Glutamatergic neuron (in vitro differentiated cells): ENCODE measurements at places on chromosomes 2 and 18.
A peak's percentile ranks its signal among the peaks of the same experiment; 100 is the strongest.

GRCh38 chr2:8196316-8196715 lies 485.5 kb upstream of the ID2 start:
- no peak for DNase-seq

GRCh38 chr2:37830636-37831035 lies 94.5 kb upstream of the RMDN2 start:
- no peak for DNase-seq

GRCh38 chr2:172248785-172249187 lies 146.1 kb upstream of the DLX2 start:
- no peak for DNase-seq

DNA sequence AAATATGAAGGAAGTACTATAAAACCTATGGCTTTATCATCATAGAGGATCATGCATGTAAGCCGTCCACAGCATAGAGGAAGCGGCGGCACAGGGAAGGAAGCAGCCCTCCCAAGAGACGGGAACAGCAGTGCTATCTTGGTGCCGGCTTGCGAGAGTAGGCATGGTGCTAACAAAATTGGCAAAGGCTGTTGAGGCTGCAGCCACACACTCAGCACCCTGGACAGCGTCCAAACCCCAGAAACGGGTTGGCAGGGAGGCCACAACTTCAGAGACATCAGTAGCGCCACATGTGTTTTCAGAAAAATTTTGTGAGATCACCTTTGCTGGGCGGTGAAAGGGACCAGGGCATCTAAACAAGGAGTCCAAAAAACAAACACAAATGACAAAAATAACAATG lies 37.7 kb downstream of the NETO1 start:
- no peak for DNase-seq

DNA sequence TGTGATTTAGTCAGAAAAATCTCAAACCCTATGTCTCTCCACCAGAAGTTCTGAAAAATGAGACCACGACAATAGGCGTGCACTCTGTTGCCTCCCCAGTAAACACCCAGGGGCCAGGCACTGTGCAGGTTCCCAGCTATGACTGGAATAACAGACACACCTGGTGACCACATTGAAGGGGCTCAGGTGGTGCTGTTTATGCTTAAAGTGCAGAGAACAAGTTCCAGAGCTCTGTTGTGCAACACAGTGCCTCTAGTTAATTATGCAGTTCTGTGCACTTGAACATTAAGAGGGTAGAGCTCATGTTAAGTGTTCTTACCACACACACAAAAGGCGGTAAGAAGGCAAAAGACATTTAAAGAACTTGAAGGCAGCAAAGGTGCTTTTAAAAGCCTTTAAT lies 52.6 kb upstream of the AFF3 start:
- DNase-seq: no peak

DNA sequence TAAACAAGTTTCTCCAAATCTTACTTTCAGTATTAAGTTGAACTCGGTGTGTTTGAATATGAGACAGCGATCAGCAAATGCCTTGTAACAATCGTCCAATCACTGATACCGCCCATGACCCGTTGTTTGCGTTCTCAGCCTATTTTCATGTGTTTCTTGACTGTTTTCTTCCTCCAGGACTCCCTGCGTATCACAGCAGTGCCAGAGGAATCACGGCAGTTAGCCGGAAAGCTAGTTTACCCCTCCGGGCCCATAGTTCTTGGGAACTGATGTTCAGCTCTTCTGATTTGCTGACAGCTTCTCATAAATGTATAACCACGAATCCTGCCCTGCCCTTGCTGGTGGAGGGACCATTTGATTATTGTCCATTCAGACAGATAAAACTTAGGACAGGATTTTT lies 42.2 kb upstream of the TPO start:
- no peak for DNase-seq

- DNase-seq: no peak
Observed at GRCh38 chr18:5527603-5528002, 16.2 kb downstream of the EPB41L3 start.

- DNase-seq: no peak
Observed at GRCh38 chr2:156704132-156704531, 268.0 kb downstream of the GPD2 start.

DNA sequence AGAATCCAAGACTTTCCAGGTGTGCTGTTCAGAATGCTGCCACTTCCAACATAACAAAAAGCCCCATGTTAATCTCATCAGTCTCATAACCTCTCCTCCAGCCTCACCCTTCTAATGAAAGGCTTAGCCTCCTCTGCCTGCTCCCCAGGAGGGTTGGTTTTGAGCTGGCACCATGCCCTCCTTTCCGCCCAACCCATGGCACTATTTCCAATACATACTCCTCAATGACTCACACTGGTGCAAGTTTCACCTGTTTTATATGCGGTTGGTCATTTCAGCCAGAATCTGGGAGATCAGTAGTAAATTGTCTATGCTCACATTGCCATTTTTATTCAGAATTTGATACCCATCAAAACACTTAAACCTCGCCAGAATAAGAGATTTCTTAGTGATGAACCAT lies 157.6 kb upstream of the NRP2 start:
- no peak for DNase-seq

- no peak for DNase-seq
Observed at GRCh38 chr2:171139860-171140259, 20.8 kb downstream of the TLK1 start.

DNA sequence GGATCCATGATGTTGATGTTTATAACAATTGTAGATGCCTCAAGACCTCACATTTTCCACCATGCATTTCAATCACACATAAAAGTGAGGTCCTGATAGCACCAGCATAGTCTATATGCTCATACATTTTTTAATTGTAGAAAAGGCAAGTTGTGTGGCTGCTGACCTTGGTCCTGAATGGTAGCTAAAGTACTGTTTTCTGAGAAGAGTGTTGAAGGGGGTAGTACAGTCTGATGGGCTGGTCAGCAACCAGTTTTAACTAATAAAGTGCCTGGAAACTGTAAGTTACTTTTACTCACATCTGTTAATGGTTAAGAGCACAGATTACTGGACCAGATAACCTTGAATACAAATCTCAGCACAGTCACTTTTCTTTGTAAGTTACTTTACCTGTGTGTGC lies 15.9 kb downstream of the ZNF638 start:
- DNase-seq: no peak

- DNase-seq: no peak
Observed at GRCh38 chr18:26440644-26441043, 107.7 kb downstream of the KCTD1 start.

- no peak for DNase-seq
Observed at GRCh38 chr18:1446765-1447164, 542.1 kb downstream of the ADCYAP1 start.

DNA sequence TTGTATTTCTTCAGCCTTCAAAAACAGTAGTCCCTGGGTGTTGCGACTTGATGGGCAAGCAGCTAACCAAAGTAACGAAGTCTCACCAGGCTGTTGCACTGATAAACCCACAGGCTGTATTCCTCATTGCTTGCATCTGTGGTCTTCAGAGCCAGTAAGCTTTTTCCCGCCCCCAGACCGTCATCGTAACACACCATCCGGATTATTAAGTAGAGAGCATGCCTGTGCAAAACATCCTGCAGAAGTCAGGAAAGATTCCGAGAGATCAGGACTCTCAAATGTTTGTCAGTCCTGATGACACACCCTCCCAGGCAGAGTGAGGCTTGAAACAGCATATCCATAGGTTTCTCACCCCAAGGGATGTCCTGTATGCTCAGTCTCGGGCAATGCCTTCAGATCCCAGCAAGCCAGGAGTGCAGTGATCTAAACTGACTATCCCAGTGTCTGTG lies 15.9 kb downstream of the ITGB1BP1 start:
- DNase-seq: no peak

DNA sequence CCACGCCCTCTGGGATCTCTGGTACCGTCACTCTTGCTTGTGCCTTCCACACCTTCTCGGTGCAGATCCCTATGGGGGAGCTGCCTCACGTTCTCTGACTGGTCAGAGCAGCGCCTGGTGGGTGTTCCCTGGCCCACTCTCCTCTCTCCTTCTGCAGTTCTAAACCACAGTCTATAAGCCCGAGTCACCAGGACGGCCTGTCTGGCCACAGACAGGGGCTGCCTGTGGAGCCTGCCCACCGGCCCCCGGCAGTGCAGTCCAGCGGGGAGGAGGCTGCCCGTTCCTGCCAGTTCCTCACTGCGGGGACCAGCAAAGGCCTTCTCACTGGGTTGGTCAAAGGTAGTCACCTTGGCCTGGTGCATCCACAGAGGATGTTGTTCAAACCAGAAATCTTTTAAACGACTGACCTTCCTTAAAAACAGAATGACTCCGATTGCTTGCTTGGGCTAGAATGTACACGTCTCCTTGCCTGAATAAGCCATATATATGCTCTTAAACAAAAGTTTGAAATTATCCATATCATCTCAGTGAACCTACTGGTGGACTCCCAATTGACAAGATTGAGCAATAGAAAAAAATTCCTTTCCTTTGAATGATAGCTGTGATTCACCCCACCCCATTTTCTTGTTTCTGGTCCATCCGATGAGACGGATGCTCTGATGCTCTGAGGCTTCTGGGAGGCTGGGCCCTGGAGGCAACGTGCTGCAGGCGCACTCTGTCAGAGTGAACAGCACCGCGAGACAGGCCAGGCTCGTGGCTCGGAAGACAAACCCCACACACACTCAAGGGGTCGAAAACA lies 61.2 kb downstream of the RALBP1 start:
- DNase-seq: no peak

- no peak for DNase-seq
Observed at GRCh38 chr2:97745474-97746174, 32.2 kb downstream of the ZAP70 start.

- peak; percentile 67 for DNase-seq
Observed at GRCh38 chr18:55522011-55522410, 66.0 kb downstream of the TCF4 start.

DNA sequence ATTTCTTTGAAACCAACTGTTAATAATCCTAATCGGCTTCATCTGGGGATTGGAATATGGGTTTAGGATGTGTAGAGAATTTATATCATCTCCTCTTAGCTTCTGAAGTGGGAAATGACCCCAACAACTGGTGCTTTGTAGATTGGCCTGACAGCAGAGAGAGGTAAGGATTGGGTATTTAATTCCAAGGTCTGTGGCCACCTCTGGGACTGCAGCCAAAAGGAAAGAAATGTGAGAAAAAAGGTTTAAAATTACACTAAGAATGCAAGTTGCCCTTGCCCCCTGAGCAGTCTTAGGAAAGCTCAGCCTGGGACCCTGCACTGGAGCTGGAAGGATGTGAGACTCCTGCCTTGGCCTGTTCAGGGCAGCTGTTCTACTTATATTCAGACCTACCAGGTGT lies 157.1 kb downstream of the FTCDNL1 start:
- no peak for DNase-seq

GRCh38 chr18:79857082-79857671 lies 59.4 kb downstream of the KCNG2 start:
- DNase-seq: no peak

DNA sequence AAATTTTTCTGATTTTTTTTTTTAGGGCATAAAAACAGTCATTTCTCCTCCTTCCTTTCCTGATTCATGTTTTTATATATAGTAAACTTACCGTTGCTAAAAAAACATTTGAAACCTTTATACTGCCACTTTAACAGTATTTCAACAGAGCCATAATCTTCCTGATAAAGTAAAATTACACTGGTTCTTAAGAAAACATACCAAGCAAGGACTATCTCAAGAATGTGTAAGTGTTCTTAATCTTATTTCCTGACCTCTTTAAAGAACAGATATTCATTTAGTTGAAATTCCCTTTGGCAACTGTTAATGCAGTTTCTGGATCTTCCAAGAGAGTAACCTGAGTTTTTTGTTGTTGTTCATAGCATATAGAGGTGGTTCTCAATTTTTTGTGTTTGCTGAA lies 26.6 kb upstream of the COLEC12 start:
- DNase-seq: no peak

- no peak for DNase-seq
Observed at GRCh38 chr2:175815537-175815936, 186.5 kb downstream of the LNPK start.

DNA sequence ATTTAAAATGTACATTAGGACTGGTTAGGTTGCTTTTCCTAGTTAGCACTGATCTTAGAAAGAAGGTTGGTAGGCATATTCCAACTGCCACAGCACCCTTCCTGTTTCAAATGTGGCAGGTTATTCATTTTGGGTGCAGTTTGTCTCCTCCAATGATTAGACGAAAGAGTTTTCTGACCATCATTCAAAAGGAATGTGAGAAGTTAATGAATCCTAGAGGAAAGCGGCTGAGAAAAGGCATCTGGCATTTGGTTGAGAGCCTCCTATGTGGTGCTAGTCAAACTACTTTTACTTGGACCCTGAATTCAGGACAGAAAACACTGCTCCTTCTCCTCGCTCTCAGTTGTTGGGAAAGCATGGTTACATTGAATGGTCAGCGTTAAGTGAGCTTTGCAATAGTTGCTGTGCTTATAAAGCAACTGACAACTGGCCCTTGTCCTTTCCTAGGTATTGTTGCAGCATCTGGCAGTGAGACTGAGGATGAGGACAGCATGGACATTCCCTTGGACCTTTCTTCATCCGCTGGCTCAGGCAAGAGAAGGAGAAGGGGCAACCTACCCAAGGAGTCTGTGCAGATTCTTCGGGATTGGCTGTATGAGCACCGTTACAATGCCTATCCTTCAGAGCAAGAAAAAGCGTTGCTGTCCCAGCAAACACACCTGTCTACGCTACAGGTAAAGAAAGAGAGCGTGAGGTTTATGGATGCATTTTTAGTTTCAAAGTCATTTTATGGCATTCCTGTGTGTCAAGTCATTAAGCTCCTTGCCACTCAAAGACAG lies 6.1 kb downstream of the TGIF1 start:
- no peak for DNase-seq

DNA sequence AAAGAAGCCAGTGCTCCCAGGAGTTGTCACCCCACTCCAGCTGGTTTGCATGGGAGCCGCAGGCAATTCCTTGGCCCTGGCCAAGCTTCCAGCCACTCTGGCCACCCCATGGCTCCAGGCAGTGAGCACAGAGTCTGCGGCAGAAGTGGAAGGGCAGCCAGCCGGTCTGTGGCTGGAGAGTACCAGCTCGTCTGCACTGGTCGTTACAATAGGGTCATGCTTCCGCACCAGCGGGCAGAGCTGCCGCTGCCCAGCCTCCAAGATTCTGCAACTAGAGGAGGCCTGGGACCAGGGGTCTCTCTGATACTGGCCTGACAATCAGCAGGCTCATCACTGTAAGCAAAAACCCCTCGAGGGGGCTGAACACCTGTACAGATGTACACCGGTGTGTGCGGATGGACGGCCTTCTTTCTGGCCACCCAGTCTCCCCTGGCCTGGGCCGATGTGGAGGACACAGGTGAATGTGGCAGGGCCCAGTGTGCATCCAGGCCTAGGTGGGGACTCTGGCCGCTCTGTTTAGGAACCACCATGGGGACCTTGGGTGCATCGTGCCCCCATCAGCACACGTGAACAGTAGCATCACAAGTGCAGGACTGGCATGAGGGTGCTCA lies 51.9 kb upstream of the ODC1 start:
- DNase-seq: no peak

DNA sequence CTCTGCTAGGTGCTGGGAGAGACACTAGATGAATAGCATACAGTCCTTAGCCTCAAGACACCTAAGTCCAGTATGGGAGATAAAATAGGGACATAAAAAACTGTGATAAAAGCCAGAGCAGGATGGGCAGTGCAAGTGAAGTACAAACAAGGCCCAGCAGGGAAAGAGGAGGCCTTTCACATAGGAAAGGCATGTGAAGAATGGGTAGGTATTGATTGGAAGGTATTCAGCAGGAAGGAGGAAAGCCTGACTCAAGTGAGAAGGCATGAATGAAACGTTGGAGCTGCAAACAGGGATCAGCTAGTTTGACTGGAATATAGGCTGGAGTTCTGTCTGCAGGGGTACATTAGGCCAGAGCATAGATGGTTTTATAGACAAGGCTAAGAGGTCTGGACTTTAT lies 11.0 kb upstream of the CXCR4 start:
- no peak for DNase-seq
